Activated CD4-positive, alpha-beta memory T cell treated with anti-CD3 and anti-CD28 coated beads, Interleukin-2, amount 10 ng/mL, durations not matched to agents 7 days and 5 days (primary cell): ENCODE measurements at places on chromosomes 11 and 22. TPM values are rescaled to one million over a fixed set of nuclear protein-coding genes. Genes with fewer than 3 reads are reported as not detected.

The PNPLA2 gene
- 66.8 TPM for total RNA-seq

The OR2AG1 gene
- not detected for total RNA-seq

The TMEM45B gene
- 3.1 TPM for total RNA-seq

The SLC25A1 gene
- 62.3 TPM for total RNA-seq

The SCGB1C1 gene
- total RNA-seq = not detected

The TRPM5 gene
- total RNA-seq = not detected

The PHF5A gene
- total RNA-seq = 55.3 TPM

The XKR3 gene
- not detected for total RNA-seq

The YWHAH gene
- total RNA-seq = 211 TPM

The SPATA19 gene
- not detected for total RNA-seq

The IFITM10 gene
- total RNA-seq = 1.3 TPM

The FAT3 gene
- not detected for total RNA-seq

- no peak for DNase-seq
- no peak overlapping the region for H3K27ac ChIP-seq
Observed at GRCh38 chr11:11494348-11494747, 127.5 kb downstream of the GALNT18 start.

- H3K4me1 ChIP-seq = no peaks in the 10 kb centered on the region
- no peak overlapping the region for H3K27ac ChIP-seq
- no peaks in the 10 kb centered on the region for H3K36me3 ChIP-seq
- no peak for DNase-seq
- no peaks in the 10 kb centered on the region for H3K27me3 ChIP-seq
Observed at GRCh38 chr11:95465887-95466286, 234.9 kb upstream of the SESN3 start.

DNA sequence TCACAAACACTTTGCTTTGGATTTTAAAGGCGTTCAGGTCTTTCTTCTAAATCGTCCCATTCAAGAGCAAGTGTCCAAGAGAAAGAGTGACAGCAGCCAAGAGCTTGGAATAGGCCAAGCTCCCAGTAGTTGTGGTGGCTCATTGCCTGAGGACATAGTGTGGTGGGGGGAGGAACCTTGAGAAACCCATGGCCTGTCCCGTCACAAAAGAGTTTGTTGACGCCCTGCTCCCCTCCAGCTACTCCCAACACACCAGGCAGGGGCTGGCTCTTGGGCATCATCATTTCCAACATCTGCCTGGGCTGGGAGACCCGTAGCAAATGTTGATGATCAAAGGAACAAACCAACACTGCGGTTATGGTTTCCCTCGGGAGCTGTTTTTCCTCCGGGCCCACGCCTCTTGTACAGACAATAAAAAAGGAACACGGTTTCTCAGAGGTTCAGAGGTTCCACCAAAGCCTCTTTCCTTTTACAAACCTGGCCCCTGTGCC is 20.8 kb downstream of the FADS3 start:
- no peak overlapping the region for H3K4me3 ChIP-seq
- peaks cover 5% of the 10 kb centered on the region for H3K36me3 ChIP-seq
- DNase-seq = no peak
- peaks cover 2% of the 10 kb centered on the region for H3K27me3 ChIP-seq
- H3K4me1 ChIP-seq = peaks cover 5% of the 10 kb centered on the region
- no peak overlapping the region for H3K27ac ChIP-seq

- H3K36me3 ChIP-seq = no peaks in the 10 kb centered on the region
- H3K4me3 ChIP-seq = no peak overlapping the region
Observed at GRCh38 chr22:48919851-48920589, 907.7 kb downstream of the BRD1 start.

GRCh38 chr11:104866815-104867214 is 31.4 kb downstream of the CASP12 start:
- H3K4me3 ChIP-seq = no peak overlapping the region
- no peaks in the 10 kb centered on the region for H3K4me1 ChIP-seq
- no peak overlapping the region for H3K27ac ChIP-seq
- no peak for DNase-seq
- H3K27me3 ChIP-seq = no peaks in the 10 kb centered on the region
- peaks cover 5% of the 10 kb centered on the region for H3K36me3 ChIP-seq

DNA sequence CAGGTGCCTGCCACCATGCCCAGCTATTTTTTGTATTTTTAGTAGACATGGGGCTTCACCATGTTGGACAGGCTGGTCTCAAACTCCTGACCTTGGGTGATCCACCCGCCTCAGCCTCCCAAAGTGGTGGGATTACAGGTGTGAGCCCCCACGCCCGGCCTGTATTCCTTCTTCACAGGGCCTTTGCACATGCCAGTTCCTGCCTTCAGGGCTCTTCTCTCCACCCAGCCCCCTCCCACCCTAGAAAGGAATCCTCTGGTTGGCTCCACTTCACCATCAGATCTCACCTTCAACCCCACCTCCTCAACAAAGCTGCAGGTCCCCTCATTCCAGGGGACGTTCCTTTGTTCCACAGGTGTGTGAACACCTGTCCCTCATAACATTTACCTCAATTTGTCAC is 2.0 kb downstream of the POLR3H start:
- H3K4me3 ChIP-seq = peak overlapping the region; percentile 98
- peak overlapping the region; percentile 60 for H3K27ac ChIP-seq
- DNase-seq = no peak
- H3K27me3 ChIP-seq = no peaks in the 10 kb centered on the region

DNA sequence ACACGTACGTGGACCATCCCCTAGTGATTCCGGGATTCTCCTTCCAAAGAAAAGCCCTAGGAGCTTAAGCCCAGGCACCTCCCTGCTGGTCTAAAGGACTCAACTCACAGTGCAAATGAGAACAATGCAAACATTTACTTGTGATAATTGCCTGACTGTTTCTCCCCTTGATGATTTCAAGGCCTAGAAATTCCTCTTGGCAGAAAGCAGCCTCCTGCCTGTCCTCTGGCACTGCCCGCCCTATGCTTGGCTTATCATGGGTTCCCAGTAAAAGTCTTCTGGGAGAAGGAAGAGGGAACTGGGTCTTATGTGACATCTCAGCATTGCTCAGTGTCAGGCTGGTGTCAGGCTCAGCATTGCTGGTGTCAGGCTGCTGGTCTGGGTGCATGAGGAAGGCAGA is 351.8 kb downstream of the SHANK2 start:
- no peaks in the 10 kb centered on the region for H3K27me3 ChIP-seq
- no peak for DNase-seq
- no peak overlapping the region for H3K4me3 ChIP-seq
- no peaks in the 10 kb centered on the region for H3K36me3 ChIP-seq

DNA sequence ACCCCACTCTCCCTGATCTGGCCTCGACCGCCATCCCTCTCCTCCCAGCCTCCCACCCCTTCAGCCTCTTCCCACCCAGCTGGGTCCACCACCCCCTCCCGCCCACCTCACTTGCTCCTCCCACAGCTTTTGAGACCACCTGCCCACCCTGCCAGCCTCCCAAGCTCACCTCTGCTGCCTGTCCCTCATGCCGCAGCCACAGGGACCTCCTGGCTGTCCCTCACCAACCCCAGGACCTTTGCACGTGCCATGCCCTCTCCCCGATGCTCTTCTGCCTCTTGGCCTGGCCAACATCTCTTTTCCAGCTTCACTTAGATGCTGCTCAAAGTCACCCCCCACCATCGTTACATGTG is 6.5 kb downstream of the PNPLA5 start:
- H3K27me3 ChIP-seq = peaks cover 20% of the 10 kb centered on the region
- no peaks in the 10 kb centered on the region for H3K36me3 ChIP-seq
- H3K27ac ChIP-seq = no peak overlapping the region
- H3K4me1 ChIP-seq = no peaks in the 10 kb centered on the region

- peaks cover 4% of the 10 kb centered on the region for H3K4me1 ChIP-seq
- no peaks in the 10 kb centered on the region for H3K36me3 ChIP-seq
- H3K27ac ChIP-seq = no peak overlapping the region
Observed at GRCh38 chr22:20267441-20268278, 458 bp downstream of the RTN4R start.

- H3K27ac ChIP-seq = no peak overlapping the region
- DNase-seq = no peak
- no peaks in the 10 kb centered on the region for H3K36me3 ChIP-seq
- no peak overlapping the region for H3K4me3 ChIP-seq
- H3K4me1 ChIP-seq = no peaks in the 10 kb centered on the region
Observed at GRCh38 chr11:86495351-86495750, 120.7 kb downstream of the CCDC81 start.

DNA sequence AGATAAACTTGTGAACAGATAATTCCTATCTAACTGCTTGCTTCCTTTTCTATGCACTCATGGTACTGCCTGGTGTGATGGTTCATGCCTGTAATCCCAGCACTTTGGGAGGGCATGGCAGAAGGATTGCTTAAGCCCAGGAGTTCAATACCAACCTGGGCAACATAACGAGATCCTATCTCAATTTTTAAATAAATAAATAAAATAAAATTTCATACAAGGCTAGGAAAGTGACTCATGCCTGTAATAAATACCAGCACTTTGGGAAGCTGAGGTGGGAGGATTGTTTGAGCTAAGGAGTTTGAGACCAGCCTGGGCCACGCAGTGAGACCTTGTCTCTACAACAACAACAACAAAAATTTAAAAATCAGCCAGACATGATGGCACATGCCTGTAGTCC is 166.6 kb downstream of the COMMD9 start:
- H3K4me3 ChIP-seq = no peak overlapping the region
- no peaks in the 10 kb centered on the region for H3K36me3 ChIP-seq
- peaks cover 17% of the 10 kb centered on the region for H3K27me3 ChIP-seq
- no peak overlapping the region for H3K27ac ChIP-seq
- no peak for DNase-seq

GRCh38 chr11:23903044-23903704 is 593.7 kb upstream of the LUZP2 start:
- H3K4me1 ChIP-seq = no peaks in the 10 kb centered on the region
- DNase-seq = no peak
- H3K27ac ChIP-seq = no peak overlapping the region
- no peak overlapping the region for H3K4me3 ChIP-seq
- H3K36me3 ChIP-seq = no peaks in the 10 kb centered on the region

DNA sequence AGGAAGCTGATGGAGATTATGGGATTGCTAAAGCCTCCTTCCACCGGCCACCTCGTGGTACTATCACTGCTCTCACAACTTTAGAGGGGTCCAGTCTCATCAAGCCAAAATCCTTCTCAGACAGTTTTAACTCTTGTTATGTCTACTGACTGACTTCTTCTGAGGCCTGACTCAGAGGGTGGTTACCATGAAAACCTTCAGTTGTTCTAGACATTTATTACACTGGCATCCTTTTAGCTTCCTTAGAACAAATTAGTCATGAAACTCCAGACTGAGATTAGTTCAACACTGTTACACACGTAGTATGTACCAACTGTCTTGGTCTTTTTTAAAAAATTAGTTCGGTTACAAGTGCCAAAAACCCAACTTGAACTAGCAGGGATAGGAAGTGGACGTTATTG is 7.5 kb downstream of the DIXDC1 start:
- no peak for DNase-seq
- H3K4me1 ChIP-seq = peaks cover 22% of the 10 kb centered on the region
- no peak overlapping the region for H3K4me3 ChIP-seq
- H3K36me3 ChIP-seq = peaks cover 2% of the 10 kb centered on the region
